NCI-H446 (cell line): ENCODE measurements at places on chromosomes 2 and 18.

- DNase-seq: no peak
These were observed 69.5 kb downstream of the IL1R2 start for GRCh38 chr2:102061286-102061699.

- DNase-seq: no peak
These were observed 264.0 kb upstream of the CXCR4 start for GRCh38 chr2:136381722-136382633.

- DNase-seq: no peak
These were observed 4.9 kb downstream of the DES start for GRCh38 chr2:219422952-219423534.

GRCh38 chr18:63146828-63147409 lies 172.7 kb downstream of the BCL2 start:
- no peak for DNase-seq

DNA sequence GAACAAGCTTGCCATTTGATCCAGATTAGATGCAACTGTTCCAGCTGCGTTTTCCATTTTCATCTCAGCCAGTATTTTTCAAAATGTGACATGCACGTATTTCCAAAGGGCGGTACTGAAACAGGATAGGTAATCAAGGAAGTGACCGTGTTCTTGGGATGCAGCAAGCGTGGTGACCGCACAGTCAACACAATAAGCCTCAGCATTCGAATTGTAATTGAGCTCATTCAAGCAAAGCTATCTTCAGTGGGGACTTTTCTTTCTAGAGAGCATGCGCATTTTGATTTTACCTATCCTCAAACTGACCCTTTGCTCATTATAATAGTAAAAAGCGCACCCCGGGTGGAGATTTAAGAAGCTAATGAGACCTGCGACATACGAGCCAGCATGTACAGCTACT lies 3.4 kb upstream of the ALPP start:
- no peak for DNase-seq
